Stimulated activated CD4-positive, alpha-beta T cell treated with anti-CD3 and anti-CD28 coated beads, Interleukin-1b, Interleukin-23, amount 100 ng/mL, for 24 hours (primary cell): ENCODE measurements at places on chromosomes 3 and 15.

- DNase-seq, result no peak
Measured at GRCh38 chr15:38255690-38256089, 3.1 kb downstream of the SPRED1 start.

GRCh38 chr15:65088643-65089021 is 12.1 kb downstream of the KBTBD13 start:
- DNase-seq, result no peak

- no peak for DNase-seq
Measured at GRCh38 chr3:60202052-60202726, 1049.1 kb downstream of the FHIT start.

DNA sequence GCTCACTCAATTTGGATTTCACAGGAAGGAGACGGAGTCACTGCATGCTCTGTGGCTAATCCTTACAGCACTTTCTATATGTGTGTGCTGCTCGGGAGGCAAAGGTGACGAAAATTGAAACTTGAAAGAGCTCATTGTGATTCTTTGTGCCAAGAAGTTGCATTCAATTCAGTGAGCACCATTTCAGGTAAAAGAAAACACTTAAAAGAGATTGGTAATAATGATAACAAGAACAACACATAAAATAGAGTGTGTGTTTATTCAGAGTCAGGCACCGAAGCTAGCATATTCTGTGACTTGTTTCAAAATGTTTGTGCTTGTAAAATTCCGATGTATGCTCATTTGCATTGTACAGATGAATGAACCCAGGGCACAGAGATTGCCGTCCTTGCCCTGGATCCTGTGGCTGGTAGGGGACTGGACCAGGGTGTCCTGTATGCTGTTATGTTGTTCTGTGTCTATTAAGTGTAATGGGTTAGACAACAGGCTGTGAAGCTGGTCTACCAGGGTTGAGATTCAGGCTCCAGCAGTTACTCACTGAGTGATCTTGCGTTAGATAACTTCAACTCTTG is 193.3 kb upstream of the PROK2 start:
- DNase-seq, result no peak

- DNase-seq, result no peak
Measured at GRCh38 chr3:27079427-27080257, 289.5 kb downstream of the NEK10 start.

DNA sequence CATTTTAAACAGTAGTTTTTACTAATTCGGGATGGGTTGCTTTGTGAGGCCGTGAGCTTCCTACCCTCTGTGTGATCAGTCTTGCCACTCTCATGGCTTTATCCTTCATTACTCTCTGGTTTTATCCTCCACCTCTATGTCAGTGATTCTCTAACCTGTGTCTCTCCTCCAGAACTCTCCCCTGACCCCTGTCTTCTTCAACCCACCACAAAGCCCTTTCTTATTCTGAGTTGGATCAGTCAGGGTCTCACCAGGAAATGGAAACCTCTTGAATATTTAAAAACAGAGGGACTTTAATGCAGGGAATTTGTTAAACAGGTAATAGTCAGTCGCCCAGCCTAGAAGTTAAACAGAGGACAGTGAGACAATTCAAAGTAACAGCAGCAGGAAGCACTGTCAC is 64.2 kb upstream of the ADPGK start:
- no peak for DNase-seq
